ENCODE measurements at places on chromosomes 4 and X. TPM values are rescaled to one million over a fixed set of nuclear protein-coding genes. Genes with fewer than 3 reads are reported as not detected.

SLC25A31 gene
- 0.07 TPM for polyA plus RNA-seq

MOSPD2 gene
- polyA plus RNA-seq, result 31.5 TPM

GRCh38 chrX:101385795-101386541 lies at the start of gene BTK:
BTK (minus strand) TSS chrX:101386191; CDS start chrX:101375284, 10,907 bp downstream.
- DNase-seq, result no peak

GRCh38 chrX:79078114-79078513 lies 66.4 kb upstream of the GPR174 start:
- DNase-seq, result no peak

GRCh38 chrX:154349979-154350378 lies 24.5 kb downstream of the FLNA start:
- no peak for DNase-seq

GRCh38 chrX:140762061-140762460 lies 52.5 kb downstream of the LINC00632 start:
- peak; percentile 57 for DNase-seq

DNA sequence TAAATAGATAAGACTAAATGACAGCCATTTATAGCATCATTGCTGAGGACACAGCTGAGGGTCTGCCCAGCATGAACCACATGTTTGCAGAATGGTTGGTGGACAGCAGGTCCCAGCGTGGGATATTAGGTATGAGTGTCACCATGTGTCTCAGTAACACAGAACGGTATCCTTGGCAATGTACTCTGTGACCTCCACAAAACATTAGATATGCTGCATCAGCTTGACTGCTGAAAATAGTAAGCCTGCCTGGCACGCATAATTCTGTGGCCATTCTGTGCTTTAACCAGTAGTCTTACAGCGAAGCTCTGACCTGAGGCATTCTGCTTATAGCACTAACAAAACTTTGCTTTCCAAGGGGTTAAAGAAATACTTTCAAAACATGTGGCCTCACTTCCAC lies 32.0 kb downstream of the LIMCH1 start:
- no peak for DNase-seq

- DNase-seq, result no peak
Observed at GRCh38 chr4:111127841-111128240, 505.0 kb upstream of the PITX2 start.

- no peak for DNase-seq
Observed at GRCh38 chrX:19673375-19674040, 158.2 kb upstream of the MAP3K15 start.
